ENCODE measurements at places on chromosomes 7 and 10.

DNA sequence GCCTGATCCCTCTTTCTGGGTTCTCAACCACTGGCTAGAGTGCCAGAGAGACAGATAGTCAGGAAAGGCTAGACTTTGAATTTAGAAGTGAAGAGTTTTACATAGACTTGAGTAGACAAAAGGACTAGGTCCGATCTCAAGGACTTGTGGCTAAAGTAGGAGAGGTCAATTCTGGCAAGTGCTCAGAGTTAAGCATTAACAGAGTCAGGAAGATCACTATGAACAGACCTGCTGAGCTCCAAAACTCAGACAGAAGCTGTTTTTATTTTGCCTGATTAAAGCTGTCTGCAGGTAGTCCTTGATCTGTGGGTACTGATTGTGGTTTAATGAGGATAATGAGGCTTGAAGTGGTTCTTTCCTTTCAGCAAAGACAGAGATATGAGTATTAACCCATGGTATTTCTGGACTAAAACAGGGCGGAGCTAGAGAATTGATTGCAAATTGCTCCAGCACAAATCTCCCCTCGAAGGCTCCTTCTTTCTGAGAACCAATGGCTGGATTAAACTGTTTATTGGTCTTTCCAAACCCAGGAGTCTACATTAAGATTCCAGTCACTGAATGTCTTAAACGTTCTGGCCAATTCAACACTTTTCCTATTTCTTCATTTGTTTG, 423.2 kb downstream of the IPMK start:
- DNase-seq: no peak

GRCh38 chr7:5622286-5622685, 159.2 kb downstream of the RNF216 start:
- DNase-seq: no peak

GRCh38 chr7:149457766-149458165, 3.1 kb downstream of the ZNF777 start:
- no peak for DNase-seq

GRCh38 chr10:69398466-69398865, 18.3 kb downstream of the TACR2 start:
- no peak for DNase-seq

DNA sequence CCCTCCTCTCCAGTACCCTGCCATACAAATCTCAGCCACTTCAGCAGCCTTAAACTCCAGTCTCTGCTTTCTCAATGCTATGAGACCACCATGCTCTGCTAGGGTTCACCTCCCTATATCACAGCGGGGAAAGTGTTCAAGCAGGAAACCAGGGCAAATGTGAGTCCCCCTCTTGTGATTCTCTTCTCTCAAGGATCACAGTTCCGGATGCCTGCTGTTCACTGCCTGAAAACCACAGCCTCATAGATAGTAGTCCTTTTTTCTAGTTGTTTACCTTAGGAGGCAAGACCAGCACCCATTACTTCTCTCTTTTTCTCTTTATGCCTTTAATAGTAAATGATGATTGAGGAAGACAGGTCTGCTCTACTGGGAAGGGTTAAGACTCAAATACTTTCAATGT, 100.8 kb downstream of the SGMS1 start:
- DNase-seq: no peak

DNA sequence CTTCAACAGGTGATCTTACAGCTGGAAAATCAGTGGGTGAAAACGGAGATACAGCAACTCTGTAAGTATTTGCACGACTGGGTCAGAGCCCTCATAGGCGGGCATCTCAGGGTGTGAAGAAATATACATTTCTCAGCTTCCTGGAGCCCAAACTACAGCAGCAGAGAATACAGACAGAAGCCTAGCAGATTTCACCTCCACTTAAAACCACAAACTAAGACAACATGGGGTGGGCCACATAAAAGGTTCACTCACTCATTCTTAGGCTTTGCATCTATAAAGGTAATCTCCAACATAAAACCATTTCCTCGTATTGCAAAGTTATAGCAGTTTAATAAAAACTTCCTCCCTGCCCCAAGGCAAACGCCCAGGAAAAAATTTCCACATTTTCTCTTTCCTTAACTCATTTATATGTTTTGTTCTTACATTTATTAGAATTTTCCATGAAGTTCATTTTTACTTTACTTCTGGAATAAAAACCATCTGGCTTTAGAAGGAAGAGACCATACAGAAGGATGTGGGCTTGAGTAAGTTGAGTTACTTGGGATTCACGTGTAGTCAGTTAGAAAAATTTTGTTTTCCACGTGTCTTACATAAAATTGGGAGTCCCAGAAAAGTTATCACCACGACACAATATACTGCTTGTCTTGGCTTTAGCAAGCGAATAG, 327.1 kb downstream of the FRMD4A start:
- DNase-seq: no peak

GRCh38 chr7:4931943-4932342, 27.0 kb downstream of the MMD2 start:
- no peak for DNase-seq

DNA sequence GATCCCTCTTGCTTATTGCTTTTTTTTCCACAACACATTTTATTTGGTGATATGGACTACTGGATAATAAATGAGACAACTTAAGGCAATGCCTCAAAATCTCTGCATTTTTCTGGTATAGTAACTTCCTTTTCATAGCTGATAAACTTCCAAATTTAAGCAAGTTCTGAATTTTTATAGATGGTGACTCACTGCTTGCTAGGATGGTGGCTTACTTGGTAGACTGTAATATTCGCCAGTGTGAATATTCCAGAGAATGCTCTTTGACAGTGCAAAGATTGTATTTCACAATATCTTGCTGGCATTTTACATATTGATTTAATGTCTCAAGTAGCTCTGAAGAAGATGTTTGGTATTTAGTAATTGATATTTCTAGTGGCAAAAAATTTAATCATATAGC, 472.4 kb downstream of the TFEC start:
- no peak for DNase-seq

- no peak for DNase-seq
Measured at GRCh38 chr7:26574476-26574875, 282.8 kb downstream of the SNX10 start.

GRCh38 chr10:103800789-103801540, 54.4 kb downstream of the SH3PXD2A start:
- DNase-seq: no peak

- no peak for DNase-seq
Measured at GRCh38 chr7:151398446-151399304, 11.2 kb downstream of the WDR86 start.

DNA sequence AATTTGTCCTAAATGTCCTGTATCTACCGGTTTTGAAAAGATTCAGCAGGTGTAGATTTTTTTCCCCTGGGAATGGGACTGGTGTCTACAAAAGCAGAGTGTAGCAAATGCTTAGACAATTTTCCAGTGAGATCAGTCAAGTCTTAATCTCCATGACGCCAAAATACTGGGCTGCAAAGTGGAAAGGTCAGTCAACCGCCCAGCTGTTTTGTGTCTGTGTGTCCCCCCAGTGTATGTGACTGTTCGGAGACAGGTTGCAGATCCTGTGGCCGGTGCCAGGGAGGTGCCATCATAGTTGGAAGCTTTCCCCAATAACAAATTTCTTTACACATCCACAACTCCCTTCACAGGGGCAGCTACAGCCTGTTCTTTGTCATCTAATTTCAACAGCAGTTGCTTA, 263.8 kb downstream of the ARHGAP12 start:
- no peak for DNase-seq

GRCh38 chr7:77320137-77320536, 96.0 kb downstream of the GSAP start:
- no peak for DNase-seq

All from GM12864 (cell line).